Cerebellar nuclear complex (tissue), 1 donor: ENCODE measurements at places on chromosomes 5 and 9.

GRCh38 chr5:118224546-118224945 lies 763.8 kb downstream of the DTWD2 start:
- no peak for DNase-seq

DNA sequence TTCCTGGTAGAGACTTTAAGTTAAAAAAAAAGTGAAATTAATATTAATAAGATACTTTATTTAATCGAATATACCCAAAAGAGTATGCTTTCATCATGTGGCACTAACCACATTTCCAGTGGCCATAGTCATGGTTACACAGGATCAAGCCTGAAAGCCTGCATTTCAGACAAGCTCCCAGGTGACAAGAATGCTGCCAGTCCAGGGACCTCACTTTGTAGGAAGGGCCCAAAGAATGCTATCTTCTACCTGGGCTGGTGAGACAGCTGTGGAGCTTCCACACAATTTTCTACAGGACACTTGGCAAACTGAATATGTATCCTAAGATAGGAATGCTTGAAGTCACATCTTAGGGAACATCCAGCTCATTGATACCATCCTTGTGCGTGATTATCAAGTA lies 203.8 kb downstream of the AUH start:
- no peak for DNase-seq

DNA sequence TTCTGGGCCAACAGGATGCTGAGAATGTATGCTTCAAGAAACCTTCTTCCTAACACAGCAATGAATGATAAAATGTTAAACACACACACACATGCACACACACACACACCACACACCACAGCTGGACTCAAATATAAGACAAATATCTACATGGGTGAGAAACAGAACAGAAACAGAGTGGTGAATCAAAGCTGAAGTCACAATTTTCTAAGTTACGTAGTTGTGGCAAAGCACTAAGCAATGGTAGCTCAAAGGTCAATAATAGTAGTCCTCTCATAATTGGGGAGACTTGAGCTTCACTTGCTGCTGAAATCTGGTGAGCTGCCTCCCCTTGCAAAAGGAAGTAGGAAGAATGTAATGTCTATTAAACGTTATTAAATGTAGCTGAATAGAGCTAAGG lies 33.7 kb upstream of the ITGA1 start:
- no peak for DNase-seq

GRCh38 chr5:139808481-139809330 lies 13.1 kb downstream of the PSD2 start:
- DNase-seq, result no peak

DNA sequence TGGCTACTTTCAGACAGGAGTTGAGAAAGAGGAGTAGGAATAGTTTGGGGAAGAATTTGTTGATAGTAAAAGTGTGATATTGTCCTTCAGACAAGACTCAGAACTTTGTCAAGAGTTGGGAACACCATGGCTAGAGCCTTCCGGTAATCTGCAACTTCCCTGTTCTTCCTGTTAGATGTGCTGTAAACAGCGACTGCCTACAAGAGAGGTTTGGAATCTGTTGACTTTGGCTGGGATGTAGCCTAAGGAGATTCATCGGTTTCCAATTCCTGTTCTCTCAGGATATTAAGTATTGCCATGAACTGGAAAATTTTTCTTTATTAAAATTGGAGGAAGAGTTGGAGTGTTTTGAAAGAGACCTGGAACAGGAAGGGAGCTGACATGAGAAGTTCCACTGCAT lies 43.9 kb downstream of the ARHGAP26 start:
- DNase-seq, result no peak

- DNase-seq, result no peak
Measured at GRCh38 chr5:142539154-142539740, 146.6 kb downstream of the FGF1 start.

DNA sequence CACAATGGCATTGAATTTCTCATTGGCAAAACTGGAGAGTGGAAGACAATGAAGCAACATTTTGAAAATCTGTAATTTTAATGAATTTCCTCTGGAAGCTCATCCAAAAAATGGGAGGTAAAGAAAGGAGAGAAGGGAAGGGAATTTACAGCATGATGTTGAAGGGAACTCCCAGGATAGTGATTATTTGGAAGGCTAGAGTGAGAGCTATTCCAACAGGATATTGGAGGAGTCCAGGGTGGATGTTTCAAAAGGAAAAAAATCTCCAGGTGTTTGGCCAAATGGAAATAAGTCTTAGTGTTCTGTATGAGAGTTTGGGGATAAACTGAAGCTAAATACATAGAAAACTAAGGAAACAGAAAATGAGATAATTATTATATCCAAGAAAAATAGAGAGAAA lies 106.2 kb downstream of the IZUMO3 start:
- DNase-seq, result no peak

DNA sequence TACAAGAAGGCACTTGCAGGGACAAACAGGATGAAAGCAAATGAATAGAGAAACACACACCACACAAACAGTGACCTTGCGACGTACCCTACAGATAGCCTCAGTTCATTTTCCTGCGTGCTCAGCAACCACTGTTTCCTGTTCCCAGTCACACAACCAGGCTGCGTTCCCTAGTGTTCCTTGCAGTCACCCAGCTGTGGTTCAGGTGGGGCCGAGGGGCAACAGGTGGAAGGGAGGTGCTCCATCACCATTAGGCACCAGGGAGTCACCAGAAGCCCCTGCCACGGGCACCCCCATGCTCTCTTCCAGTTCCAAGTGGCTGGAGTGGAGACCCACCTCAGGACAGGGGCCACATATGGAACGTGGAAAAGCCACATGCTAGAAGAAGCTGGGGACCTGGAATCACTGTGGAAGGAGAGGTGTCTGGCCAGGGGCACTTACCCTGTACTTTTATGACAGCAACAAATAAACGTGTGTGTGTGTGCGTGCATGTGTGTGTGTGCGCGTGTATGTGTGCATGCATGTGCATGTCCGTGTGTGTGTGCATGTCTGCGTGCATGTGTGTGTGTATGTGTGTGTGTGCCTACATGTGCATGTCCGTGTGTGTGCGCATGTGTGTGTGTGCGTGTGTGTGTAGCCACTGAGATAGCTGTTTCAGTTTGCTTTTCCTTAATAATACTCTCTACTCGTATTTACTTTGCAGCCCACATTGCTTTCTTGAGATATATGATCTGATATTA lies 18.8 kb upstream of the FCN2 start:
- no peak for DNase-seq

GRCh38 chr9:133080161-133080560 lies 18.4 kb downstream of the CEL start:
- no peak for DNase-seq

DNA sequence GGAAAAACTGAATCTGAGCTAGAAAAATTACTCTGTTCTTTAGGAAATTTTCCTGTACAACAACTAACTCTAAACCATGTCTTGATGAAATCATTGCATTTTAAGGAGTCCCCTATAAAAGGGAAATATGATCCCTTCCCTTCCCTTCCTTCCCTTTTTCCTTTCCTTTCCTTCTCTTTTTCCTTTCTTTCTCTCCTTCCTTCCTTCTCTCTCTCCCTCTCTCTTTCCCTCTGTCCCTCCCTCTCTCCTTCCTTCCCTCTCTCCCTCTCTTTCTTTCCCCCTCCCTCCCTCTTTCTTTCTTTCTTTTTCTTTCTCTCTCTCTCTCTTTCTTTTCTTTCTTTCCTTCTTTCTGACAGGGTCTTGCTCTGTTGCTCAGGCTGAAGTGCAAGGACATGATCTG lies 42.2 kb upstream of the MYO10 start:
- no peak for DNase-seq

GRCh38 chr9:76897804-76898525 lies 7.9 kb downstream of the PRUNE2 start:
- DNase-seq, result no peak

GRCh38 chr5:139245637-139246339 lies 47.6 kb upstream of the SIL1 start:
- no peak for DNase-seq

- DNase-seq, result no peak
Measured at GRCh38 chr5:159700016-159700415, 216.3 kb upstream of the ADRA1B start.

DNA sequence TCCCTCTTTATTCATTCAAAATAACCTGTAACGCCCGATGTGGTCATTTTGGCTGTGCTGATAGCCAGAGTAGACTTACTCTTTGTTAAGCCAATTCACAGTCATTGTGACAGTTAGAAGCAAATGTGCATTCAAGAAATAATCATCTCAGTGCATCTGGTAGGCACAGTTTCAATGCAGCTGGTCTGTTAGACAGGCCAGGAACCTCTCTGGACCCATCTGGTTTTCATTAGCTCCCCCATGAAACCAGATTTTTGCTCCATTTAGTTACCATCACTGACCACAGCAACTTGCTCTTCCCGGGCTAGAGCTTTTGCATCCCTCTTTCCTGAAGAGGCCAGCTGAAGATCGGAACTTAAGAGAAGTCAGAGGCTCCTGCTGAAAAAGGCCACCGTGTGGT lies 284.2 kb downstream of the NSG2 start:
- DNase-seq, result no peak

DNA sequence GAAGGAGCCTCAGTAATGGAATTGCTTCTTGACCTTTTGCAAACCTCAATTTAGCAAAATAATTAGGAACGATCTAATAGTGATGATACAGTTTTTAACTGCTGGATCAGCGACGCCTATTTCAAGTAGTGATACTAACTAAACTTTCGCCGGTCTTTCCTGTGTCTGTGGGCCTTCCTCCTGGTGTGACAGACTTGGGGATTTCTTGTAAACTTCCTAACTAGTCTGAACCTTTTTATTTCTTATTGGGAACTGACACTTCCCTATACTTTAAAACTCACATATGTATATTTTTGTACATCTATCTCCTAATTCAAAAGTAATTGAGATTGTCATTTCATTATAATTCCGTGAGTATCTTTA lies 15.2 kb downstream of the ITGA1 start:
- no peak for DNase-seq

GRCh38 chr5:192970-193831 lies 1.9 kb downstream of the LRRC14B start:
- DNase-seq, result no peak

- no peak for DNase-seq
Measured at GRCh38 chr9:6923086-6923485, 165.3 kb downstream of the KDM4C start.

- no peak for DNase-seq
Measured at GRCh38 chr5:148848393-148849031, 22.1 kb downstream of the ADRB2 start.

- no peak for DNase-seq
Measured at GRCh38 chr9:77472646-77473045, 175.5 kb downstream of the GNA14 start.

- no peak for DNase-seq
Measured at GRCh38 chr5:139481580-139482049, 943 bp downstream of the STING1 start.

DNA sequence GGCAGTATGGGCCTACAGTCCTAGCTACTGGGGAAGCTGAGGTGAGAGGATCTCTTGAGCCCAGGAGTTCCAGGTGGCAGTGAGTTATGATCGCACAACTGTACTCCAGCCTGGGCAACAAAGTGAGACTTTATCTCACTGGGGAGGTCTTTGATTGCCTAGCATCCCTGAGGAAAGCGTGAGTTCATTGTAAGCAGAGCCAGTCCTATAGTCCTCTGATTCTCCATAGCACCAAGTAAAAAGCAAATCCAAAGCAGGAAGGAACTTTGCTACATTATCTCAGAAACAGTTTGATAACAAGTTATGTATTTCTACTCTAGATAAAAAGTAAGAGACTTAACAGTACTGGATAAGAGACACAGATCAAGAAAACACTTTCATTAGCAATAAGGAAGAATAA lies 37.6 kb downstream of the ANKRD31 start:
- DNase-seq, result no peak

- no peak for DNase-seq
Measured at GRCh38 chr9:130897105-130897751, 616 bp upstream of the QRFP start.

DNA sequence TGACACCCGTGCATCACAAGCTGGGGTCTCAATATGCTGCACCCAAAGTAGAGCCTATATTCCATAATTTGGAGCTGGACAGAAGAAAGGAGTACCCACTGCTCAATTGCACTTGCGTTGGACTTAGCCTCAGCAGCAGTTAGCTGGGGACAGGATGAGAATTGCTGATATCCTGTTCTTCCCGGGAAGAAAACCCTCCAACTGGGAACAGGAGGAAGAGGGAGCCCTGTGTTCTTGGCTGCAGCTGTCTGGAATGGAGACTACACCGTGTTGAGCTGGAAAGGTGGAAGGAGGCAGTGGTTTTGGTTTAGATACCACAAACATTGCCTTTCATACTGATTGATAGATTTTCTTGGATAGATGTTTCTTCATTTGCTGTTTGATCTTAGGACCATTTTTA lies 24.6 kb downstream of the CNTLN start:
- DNase-seq, result no peak

- no peak for DNase-seq
Measured at GRCh38 chr9:122526602-122527001, 491 bp downstream of the OR1N1 start.

DNA sequence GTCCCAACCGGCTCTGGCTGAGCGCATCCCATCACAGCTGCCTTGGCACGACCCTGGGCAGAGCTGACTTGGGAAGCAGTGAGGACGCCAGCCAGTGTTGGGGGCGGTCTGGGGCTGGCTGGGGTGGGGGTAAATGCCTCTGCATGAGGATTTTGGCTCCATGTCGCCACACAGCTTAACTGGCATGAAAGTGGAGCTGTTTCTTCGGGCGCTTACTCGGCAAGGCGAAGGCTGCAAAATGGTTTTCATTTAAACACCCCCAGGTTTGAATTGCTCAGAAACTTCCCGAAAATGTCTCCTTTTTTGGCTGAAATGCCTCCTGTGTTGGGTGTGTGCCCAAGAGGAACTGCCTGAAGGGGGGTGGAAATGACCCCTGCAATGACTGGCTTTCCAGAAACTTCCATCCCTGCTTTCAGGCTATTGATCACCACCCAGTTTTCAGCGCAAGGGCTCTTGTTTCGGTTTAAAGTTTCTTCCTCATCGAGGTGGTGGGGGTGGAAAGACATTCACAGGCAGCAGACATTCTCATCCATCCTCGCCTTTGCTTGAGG lies 38.3 kb downstream of the PTGES start:
- no peak for DNase-seq

- no peak for DNase-seq
Measured at GRCh38 chr9:121122246-121123032, 47.7 kb downstream of the CNTRL start.

- DNase-seq, result no peak
Measured at GRCh38 chr9:135165756-135166519, 78.5 kb downstream of the OLFM1 start.

DNA sequence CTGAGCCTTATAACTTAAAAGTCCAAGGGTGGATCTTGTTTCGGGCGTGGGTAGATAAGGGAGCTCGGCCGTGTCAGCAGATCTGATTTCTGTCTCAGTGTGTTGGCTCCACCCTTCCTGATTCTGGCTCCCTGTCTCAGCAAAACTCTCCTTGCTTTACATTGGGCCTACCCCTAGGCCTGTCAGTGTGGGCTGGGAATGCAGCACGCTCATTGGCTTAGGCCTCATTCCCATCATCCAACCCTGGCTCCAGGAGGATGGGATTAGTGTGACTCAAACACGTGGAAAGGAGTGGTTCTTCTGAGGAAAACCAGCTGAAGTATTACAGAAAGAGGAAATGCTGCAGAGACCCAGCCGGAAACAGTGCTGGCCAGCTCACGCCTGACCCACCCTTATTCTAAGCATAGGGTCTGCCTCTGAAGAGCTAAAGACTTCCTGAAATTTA lies 59.9 kb downstream of the ZFAND5 start:
- DNase-seq, result no peak
